NCI-H446 (cell line): ENCODE measurements at places on chromosomes 1 and 21.
A peak's percentile ranks its signal among the peaks of the same experiment; 100 is the strongest.

DNA sequence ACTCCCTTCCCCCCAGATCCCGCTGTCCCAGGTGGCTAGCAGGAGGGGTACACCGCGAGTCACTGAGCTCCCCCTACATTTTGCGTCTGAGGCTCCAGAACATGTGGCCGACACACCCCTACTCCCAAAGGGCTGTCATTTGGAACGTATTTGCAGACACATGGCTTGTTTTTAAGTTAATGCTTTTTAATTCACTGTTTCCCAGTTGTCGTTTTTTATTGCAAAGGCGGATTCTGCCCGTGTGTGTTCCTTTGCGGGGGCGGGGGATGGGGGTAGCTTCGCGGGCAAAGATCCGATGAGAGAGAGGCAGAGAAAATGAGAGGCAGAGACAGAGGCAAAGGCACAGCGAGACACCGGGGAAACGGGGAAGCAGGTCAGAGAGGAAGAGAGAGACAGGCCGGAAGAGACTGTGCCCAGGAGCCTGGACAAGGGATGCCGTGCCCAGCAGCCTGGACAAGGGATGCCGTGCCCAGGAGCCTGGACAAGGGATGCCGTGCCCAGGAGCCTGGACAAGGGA, 270.2 kb downstream of the FOXD2 start:
- DNase-seq: no peak

DNA sequence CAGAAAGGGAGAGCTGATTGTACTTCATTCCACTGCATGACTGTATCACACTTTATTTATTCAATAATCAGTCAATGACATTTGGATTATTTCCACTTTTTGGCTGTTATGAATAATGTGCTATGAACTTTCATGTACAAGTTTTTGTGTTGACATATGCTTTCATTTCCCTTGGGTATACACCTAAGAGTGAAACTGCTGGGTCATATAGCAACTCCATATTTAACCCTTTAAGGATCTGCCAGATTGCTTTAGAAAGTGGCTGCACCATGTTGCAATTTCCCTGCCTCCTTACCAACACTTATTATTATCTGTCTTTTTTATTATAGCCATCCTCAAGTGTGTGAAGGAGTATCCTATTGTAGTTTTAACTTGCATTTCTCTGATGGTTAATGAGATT, 108.8 kb upstream of the KCNK1 start:
- DNase-seq: no peak

DNA sequence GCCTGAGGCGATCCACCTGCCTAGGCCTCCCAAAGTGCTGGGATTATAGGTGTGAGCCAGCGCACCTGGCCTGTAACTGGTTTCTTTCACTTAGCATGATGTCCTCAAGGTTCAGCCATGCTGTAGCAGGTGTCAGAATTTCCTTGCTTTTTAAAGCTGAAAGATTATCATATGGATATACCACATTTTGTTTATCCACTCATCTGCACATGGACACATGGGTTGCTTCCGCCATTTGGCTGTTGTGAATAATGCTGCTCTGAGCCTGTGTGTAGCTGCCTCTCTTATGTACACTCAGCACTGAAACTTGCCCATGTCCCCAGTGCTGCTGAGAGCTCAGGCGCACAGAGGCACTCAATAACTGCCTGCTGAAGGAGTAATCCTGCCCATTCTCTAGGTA, 11.8 kb downstream of the CSMD2 start:
- no peak for DNase-seq

- no peak for DNase-seq
These were observed 114.8 kb downstream of the MAB21L3 start for GRCh38 chr1:116226017-116226416.

DNA sequence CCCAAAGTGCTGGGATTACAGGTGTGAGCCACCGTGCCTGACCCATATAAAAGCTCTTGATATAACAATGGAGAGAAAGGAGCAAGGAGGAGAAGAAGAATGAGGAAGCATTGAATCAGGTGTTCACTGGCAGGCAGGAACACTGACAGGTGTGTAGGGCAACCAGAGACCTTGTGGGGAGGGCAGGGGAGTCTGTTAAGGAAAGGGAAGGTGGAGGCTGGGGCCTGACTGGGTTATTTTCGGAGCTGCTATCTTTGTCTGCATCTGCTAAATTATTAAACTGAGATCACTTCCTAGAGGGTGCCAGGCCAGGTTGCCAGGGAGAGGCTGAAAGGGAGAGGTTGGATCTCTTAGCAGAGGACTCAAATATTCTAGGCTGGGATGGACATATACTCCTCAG, 6.8 kb upstream of the TRNP1 start:
- DNase-seq: no peak

GRCh38 chr1:175338387-175339135, 146.0 kb upstream of the KIAA0040 start:
- no peak for DNase-seq

- DNase-seq: peak; percentile 14
These were observed 86.1 kb downstream of the FASLG start for GRCh38 chr1:172745014-172745413.

- DNase-seq: peak; percentile 99
These were observed 24.8 kb downstream of the ATPAF1 start for GRCh38 chr1:46643368-46643775.

DNA sequence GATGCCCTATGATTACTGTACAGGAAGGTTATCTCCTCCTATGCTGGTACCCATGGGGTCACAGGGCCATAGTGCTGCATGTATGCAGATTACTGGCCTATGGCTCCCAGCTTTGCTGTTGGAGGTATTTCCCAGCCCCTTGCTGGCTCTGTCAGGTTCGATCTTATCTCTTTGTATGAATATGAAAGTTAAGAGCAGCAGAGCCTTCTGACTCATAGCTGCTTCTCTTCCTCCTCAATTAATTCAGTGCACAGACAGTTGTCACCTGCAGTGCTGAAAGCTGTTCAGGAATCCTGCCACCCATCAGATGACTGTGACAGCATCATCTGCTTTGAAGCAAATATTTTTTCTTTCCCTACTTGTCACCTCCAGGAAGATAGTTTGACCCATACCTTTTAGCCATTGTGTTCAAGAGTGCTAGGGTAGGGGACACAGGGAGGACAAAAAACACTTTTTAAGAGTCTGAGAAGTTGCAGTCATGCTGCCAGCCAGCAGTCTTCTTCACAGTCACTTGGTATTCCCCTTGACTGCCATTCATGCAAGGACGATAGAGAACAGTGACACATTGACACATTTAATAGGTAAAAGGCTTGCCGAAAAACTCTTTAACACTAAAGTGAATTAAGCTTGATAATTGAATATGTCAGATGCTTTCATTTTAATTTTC, 73.1 kb downstream of the KIF1B start:
- no peak for DNase-seq

- peak; percentile 50 for DNase-seq
These were observed 120.6 kb upstream of the PALMD start for GRCh38 chr1:99525331-99525730.

GRCh38 chr1:55749975-55750627, 534.9 kb upstream of the USP24 start:
- no peak for DNase-seq

DNA sequence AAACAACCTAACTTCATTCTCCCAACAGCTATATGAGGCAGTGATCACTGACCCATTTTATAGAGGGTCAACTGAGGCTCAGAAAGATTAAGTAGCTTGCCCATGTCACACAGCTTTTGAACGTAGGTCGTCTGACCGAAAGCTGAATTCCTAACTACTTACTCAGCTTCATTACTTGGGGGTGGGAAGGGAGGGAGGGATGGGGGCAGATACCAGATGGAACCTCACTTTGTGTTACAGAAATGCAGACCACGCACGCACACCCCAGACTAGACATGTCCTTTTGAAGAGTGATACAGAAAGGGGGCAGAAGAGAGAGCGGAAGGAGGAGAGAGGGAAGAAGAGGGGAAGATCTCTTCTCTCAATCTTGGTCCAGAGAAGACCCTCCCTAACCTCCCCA, 2.3 kb downstream of the ADGRB2 start:
- no peak for DNase-seq

DNA sequence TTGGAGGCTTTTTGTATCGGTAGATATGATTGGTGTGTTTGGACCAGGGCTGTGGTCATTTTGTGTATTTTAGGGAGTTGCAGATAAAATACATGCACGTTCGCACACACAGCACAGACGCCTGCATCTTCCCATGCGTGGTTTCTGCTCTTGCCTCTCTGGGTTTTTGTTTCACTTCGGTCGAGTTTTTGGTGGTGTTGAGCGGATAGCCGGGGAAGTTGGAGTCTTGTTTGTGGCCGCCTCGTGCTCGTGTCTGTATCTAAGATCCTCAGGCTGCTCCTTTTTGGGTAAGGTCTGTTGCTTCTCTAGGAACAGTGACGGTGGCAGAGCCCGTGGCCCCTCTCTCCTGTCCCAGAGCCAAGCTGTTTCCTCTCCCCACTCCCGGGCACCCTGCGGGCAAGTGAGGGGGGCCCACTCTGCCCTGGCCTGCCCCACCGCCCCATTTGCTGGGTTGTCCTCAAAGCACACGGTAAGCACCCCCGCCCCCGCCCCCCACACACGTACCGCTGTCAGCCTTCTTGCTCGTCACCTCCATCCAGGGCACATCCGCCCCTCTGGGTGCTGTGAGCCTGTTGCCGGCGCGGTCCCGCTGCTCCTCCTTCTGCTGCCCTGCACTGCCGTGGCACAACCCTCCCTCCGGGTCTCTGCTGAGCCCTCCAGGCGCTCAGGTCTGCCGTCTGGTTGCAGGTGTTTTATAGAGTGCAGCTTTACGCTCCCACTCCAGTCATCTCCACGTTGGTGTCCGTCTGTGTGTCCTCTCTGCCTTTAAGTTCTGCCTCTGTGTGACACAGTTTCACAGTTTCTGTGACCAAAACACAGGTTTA, 51.9 kb downstream of the AGPAT3 start:
- DNase-seq: no peak

DNA sequence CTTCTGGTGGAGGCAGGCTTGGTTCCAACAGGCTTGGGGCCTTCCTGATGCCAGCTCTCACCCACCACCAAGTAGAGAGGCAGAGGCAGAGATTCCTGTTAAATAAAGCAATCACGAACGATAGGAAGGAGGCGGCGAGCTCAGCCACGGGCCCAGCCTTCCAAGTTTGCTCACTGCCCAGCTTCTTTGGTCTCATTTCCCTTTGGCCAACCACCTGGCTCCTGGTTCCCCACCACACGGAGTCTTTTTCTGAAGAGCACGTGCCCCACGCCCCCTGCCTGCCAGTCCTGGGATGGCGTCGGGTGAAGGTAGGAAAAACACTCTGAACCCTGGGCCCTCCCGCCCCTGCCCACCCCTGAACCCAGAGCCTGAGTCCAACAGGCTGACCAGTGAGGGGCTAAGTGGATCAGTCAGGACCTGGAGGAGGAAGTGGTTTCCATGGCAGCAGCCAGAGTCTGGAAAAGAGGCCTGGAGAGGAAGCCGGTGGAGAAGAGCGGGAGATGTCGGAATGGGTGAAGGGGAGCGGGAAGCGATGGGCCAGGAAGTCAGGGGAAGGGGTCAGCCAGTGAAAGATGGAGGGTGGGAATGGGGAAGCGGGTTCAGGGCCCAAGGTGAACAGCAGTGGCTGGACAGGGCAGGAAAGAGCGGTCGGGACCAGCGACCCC, 158.2 kb upstream of the KLHDC7A start:
- no peak for DNase-seq

GRCh38 chr1:1061682-1062345, 12.3 kb downstream of the RNF223 start:
- DNase-seq: no peak

- peak; percentile 98 for DNase-seq
These were observed 42.5 kb upstream of the IL10 start for GRCh38 chr1:206814716-206815341.

- no peak for DNase-seq
These were observed 7.5 kb downstream of the S100A11 start for GRCh38 chr1:152029144-152029928.

- DNase-seq: no peak
These were observed 1.3 kb upstream of the TNNT2 start for GRCh38 chr1:201378804-201379203.

DNA sequence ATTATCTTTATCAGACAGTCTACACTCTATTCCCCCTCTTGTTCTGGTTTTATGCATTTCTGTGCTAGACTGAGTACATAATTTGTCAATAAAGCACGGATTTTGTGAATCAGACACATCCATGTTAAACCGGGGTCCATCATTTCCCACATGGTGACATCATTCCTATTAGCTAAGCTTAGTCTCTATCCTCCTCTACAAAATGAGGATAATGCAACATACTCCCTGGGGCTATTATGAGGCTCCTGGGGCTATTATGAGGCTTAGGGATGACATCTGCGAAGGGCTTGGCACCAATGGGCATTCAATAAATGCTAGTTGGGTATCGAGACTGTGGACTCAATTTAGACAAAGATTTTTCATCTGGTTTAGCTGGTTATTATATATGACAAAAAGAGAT, 25.1 kb upstream of the APP start:
- DNase-seq: no peak
